ENCODE measurements at places on chromosomes 6 and 20.

GRCh38 chr6:110055387-110055735, 77.2 kb downstream of the GPR6 start:
- DNase-seq, result no peak

GRCh38 chr6:79334674-79335073, 100.2 kb upstream of the HMGN3 start:
- no peak for DNase-seq

GRCh38 chr6:160180706-160181105, 59.1 kb downstream of the SLC22A1 start:
- DNase-seq, result no peak

- DNase-seq, result peak; percentile 59
These were observed 107.7 kb upstream of the RALGAPA2 start for GRCh38 chr20:20820104-20820503.

GRCh38 chr20:21436205-21436604, 38.9 kb upstream of the NKX2-4 start:
- no peak for DNase-seq

- DNase-seq, result no peak
These were observed 161.1 kb downstream of the DLL1 start for GRCh38 chr6:170129691-170130171.

- peak; percentile 19 for DNase-seq
These were observed 570.0 kb downstream of the TBC1D32 start for GRCh38 chr6:120764312-120764711.

GRCh38 chr20:53750827-53751619, 157.4 kb upstream of the ZNF217 start:
- DNase-seq, result no peak

- peak; percentile 15 for DNase-seq
These were observed 9.8 kb upstream of the PNISR start for GRCh38 chr6:99434702-99435530.

DNA sequence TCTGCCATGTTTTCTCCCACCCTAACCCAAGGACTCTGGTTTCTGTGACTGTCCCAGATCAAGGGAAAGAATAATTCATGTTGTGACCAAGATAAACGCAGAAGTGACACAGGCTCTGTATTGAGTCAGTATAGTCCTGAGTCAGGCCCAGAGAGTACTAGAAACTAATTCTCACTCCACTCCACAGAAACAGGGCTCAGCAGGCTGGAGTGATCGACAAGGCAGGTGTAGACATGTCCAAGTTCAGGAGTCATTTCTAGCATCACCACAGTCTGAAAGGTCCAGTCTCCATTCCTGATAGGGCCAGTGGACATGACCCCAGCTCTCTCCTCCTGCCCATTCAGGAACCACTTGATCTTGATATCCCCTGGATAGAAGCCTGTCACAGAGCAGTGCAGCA, 2.7 kb downstream of the HLA-DOB start:
- DNase-seq, result no peak

- no peak for DNase-seq
These were observed 359.6 kb downstream of the RNF144B start for GRCh38 chr6:18746727-18747126.

GRCh38 chr6:85416049-85416448, 33.8 kb upstream of the NT5E start:
- no peak for DNase-seq

- no peak for DNase-seq
These were observed 125.4 kb downstream of the HIVEP1 start for GRCh38 chr6:12137480-12137879.

- DNase-seq, result peak; percentile 57
These were observed 12.3 kb downstream of the TGM2 start for GRCh38 chr20:38152621-38153221.

- DNase-seq, result peak; percentile 54
These were observed 2.8 kb upstream of the VSX1 start for GRCh38 chr20:25084626-25085187.

DNA sequence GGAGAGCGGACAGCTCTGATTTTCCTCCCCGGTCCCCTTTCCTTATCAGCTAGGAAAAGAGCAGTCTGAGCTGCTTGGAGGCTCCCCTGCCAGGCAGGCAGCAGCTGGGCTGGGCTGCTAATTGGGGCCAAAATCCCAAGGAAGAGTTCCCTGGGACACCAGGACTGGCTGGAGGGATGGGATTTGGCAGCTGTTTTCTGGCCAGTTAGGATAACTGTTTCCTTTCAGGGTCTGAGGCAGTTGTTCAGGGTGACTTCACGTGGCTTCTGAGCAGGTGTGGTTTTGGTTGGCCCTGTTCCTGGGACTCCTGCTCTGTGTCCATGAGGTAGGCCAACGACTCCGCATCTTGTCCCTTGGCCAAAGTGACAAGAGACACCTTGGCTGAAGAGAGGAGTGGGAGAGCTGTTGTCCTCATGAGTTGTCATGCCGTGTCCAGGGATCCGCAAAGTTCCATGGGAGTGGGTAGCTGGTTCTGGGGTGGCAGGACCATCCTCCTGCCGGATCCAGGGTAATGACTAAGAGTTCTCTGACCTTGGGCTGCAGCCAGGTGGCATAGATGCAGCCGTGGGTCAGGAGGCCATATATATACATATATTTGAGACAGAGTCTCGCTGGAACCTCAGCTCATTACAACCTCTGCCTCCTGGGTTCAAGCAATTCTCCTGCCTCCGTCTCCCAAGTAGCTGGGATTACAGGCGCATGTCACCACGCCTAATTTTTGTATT, 21.2 kb downstream of the MRPS18A start:
- no peak for DNase-seq

DNA sequence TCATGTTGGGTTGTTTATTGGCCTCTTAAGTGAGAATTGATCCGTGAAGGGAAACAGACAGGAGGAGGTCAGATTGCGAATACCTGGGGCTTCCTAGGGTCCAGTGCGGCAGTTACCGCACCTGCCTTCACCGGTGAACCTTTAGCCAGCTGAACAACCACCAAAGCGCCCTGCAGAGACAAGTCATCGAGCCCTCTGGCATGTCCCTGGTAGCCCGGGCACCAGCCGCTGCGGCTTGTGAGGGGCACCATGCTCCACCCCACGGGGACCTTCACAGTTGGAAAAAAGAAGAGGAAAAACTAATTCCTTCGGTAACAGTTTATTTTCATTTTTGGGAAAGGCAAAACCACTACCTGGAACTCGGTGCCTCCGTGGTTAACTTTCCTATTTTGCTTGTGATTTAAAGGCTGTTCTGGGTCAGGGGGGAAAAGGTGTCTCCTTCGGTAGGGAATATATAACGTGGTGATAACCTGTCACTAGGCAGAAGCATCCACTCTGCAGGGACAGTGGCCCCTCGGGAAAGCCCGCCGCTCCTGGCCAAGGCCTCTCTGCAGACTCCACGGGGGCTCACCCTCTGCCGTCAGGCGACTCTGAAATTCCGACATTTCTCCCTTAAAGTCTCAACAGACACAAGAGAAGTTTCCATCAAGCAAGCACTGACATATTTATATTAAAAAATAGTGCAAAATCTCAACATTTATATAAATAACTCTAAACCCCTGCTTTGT, 30.7 kb upstream of the ZBP1 start:
- no peak for DNase-seq

GRCh38 chr6:14882394-14883026, 363.4 kb upstream of the JARID2 start:
- no peak for DNase-seq

DNA sequence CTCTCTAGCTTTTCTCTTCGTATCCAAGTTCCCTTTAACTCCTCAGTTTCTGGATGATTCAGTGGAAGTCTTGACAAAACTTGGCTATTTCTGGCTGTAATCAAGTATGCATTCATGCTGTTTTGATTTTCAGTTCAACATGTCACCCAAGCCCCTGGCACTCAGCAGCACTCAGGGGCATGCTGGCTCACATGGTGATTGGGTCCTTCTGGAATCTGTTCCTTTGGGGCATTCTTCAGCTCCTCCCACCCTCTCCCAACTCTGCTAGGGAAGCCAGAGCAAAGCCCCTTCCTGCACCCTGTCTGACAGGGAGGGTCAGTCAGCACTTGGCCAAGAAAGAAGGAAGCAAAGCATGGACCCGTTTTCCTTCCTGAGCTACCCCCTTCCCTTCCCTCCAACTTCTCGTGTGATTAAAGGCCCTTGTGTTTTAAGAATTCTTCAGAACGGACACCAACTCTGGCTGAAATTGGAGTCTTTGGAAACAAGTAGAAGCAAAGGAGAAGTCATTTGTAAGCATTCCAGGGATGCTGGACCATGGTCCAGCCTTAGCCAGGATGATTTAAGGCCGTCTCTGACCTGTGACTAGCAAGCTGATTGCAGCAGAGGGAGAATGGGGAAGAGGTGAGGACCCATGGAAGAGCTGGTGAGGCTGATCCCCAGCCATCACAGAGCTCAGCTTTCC, 7.1 kb downstream of the PLEKHG1 start:
- DNase-seq, result no peak

DNA sequence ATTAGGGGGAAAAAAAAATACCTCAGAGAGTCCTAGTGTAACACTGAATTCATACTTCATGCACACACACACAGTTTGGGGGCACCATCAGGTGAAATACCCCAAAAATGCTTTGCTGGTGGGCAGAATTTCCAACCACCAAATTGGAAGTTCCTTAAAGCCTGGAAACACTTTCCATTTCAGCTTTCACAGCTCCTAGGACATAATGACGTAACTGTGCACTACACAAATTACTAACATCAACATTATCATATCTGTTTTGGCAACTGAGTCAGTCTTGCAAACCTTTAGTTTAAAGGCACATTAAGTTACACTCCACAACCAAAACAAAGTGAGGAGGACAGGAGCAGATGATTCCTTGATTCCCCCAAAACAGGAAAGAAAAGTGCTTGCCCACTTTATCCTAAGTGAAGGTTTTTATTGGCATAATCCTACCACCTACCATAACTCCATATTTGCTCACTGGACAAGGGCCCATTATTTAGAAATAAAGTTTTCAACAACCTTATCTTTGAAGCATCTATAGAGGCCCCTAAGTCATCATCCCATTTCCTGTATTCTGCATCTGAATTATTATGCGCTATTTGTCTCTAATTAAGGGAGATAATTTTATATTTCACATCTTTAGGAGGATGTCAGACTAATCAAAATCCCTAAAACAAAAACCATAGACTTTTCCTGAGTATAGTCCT, 3.4 kb downstream of the MBOAT1 start:
- no peak for DNase-seq

GRCh38 chr6:87590417-87590880, 514 bp downstream of the ORC3 start:
- no peak for DNase-seq

- DNase-seq, result no peak
These were observed 86.3 kb downstream of the C6orf118 start for GRCh38 chr6:165223101-165223500.

- no peak for DNase-seq
These were observed 113.0 kb downstream of the CHD6 start for GRCh38 chr20:41505184-41505583.

DNA sequence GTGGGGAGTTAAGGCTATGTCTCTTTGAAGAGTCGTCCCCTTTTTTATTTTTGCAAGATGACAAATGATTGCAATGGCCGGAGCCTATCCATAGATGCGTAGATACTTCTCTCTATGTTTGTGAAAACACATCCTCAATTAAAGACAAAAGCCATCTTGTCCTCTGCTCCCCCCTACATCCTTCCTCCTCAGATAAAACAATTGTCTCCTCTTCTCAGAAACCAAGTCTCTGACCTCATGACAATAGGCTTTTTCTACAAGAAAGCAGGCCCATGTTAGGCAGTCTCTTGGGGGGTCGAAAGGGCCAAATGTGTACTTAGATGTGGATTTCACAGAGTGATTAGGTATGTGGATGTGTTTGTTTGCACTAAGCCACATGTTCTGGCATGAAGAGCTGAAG, 51.1 kb upstream of the SSTR4 start:
- DNase-seq, result no peak

DNA sequence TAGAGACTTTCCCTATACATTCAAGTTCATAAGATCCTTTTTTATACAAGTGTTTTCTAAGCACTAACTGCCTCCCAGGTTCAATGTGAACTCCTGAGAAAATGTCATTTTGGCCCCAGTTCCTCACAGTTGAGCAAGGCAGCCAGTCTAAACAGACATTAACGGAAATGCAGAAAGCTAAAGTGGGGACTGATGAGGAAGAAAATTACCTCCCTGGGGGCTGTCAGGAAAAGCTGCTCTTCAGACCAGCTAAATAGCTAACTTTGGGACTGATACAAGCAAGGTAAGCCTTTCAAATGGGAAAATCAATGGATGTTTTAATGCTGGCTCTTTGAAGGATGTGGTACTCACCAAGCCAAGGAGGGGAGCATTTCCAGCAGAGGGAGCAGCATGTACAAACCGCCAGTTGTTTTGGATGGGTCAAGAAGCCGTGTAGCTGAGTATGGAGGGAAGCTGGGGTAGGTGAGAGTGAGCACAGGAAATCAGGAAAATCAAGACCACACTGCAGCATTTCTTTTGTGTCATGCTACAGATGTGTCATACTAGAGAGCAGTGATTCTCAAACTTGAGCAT, 180.8 kb upstream of the CHD6 start:
- DNase-seq, result no peak

- DNase-seq, result no peak
These were observed 15.1 kb downstream of the UBE2V1 start for GRCh38 chr20:50097843-50098242.

- DNase-seq, result peak; percentile 41
These were observed 43.4 kb downstream of the TAF8 start for GRCh38 chr6:42093582-42094329.

- DNase-seq, result peak; percentile 15
These were observed 34.1 kb downstream of the DCDC2 start for GRCh38 chr6:24323632-24324337.

DNA sequence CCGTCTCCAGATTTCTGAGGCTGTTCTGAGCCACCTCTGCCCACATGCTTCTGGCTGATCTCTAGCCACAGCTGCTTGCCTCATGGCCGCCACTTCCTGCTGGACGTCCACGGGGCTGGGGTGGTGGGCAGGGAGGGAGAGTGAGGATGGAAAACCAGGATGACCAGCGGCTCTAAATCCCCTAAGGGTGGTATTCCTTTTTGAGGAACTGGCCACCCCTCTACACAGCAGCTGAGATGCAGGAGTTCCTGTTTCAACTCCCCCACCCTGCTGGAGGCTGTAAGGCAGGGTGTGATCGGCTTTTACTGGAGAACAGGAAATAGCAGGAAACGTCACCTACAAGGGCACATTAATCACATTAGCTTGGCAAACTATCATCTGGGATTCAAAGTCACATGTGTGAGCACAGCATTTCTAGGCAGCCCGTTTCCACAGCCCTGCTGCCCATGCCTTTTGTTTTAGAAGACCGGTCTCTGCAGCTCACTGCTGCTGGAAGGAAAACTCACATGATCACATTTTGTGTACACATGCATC, 181.6 kb upstream of the ECI2 start:
- DNase-seq, result peak; percentile 26

- DNase-seq, result peak; percentile 31
These were observed 345.2 kb downstream of the GJA1 start for GRCh38 chr6:121780325-121781321.

GRCh38 chr6:126949786-126950185, 168.7 kb upstream of the RSPO3 start:
- DNase-seq, result no peak

DNA sequence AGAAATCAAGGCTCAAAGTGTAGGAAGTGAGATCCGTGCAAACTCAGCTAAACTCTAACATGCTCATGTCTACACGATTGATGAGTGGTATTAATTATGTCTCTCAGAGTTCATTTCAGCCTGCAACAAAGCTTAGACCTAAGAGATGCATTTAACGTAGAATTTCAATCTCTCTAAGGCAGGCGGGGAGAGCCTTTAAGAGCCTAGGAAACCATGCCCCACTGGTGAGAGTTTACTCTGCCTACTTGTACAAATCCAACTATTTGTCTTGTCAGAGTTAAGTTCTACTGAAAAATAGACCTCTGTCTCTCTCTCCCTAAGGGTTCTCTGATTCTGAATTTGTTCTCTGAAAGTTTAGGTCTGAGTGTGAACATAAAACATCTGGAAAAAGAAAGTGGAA, 100.9 kb downstream of the SPTLC3 start:
- DNase-seq, result no peak
